ENCODE measurements at places on chromosomes 7 and 10.

- DNase-seq, result peak; percentile 2
These were observed 844.3 kb downstream of the CNTNAP2 start for GRCh38 chr7:146960773-146961391.

GRCh38 chr10:122882766-122883165, 3.4 kb upstream of the FAM24B start:
- DNase-seq, result no peak

- DNase-seq, result no peak
These were observed 19.1 kb upstream of the INPP5F start for GRCh38 chr10:119706521-119707278.

GRCh38 chr7:18575622-18576572, 80.3 kb downstream of the HDAC9 start:
- no peak for DNase-seq

DNA sequence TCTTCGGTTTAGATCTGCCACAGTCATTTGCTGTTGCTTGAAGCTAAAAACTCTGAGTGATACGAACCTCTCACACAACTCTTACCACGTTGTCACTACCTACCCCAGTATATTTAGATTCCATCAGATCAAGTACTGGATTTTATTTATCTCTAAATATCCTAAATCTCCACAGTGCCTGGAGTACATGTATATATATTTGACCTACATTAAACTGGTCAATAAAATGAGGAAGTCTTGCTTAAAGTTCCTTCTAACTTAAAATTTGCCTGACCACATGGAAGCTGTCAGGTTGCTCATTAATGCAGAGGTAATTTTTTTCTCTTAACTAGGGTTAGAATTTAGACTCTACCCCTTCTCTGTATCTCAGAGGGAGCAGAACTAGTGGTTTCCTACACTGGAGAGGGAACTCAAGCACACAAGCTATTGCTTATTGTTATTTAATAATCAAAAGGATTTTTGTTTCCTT, 3.1 kb upstream of the MACC1 start:
- no peak for DNase-seq

DNA sequence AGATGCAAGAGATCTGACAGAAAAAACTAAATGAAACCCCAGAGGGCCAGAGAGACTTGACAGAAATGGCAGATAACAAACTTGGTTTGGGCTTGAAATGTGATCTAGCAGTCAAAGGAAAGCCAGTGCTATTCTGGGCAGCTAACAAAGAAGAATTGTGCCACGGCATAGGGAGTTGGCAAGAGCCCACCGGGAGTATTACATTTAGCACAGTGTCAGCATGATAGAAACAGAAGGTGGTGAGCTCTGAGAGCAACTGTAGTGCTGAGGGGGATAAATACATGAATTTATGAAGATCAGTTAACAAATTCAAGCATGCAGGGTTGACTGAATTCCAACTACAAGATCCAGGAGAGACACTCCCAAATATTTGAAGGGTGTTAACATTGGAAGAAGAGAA, 91.1 kb downstream of the AHCYL2 start:
- peak; percentile 89 for DNase-seq

DNA sequence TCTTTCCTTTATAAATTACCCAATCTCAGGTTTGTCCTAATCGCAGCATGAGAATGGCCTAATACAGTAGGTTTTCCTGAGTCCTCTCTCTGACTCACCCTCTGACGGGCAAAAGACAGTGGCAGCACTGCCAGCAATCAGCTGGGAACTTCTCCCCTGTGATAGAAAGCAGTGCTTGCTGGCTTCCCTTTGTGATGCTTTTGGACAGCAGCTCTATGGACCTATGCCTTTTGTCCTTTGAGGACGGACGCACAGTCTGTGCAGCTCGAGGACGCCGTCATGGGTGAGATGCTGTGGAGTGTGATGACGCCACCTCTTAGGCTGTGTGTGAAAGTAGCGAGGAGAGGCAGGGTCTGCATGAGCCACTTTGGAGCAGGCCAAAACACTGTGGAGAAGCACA, 68.8 kb downstream of the KIAA1217 start:
- no peak for DNase-seq

- DNase-seq, result no peak
These were observed 37.5 kb downstream of the NET1 start for GRCh38 chr10:5449823-5450222.

DNA sequence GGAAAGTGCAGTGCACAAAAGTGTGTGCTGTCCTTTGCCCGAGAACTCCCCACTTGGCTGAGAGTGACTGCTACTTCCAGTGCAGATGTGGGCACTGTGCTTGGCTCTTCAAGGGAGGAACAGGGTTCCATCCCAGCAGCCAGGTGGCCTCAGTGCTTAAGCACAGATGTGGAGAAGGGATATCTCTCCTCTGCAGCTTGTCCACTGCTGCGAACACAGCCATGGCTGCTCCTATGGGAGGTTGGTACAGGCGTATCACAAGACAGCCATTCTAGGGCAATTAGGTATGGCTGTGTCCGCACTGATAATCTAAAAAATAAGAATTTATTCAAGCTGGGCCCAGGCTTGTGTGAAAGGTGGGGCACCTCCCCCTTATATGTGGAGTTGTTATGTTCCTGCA, 66.6 kb downstream of the GLCCI1 start:
- DNase-seq, result no peak

DNA sequence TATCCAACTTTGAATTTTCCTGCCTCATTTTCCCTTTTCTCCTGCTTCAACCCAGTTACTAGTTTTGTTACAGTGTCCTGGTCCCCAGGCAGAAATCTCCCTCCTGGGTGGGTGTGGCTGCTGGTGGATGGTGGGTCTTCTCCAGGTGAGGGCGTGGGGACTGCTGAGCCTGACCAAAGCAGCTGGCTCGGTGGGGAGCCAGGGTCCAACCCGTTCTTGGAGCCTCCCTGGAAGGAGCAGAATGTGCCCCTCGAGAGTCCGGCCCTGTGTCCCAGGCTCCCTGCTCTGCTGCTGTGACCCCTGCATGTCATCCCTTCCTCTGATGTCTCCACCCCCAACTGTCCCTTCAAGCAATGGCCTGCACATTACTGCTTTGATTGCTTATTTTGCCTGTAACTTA, 86.6 kb upstream of the TCERG1L start:
- DNase-seq, result no peak

- DNase-seq, result no peak
These were observed 50.1 kb downstream of the ITPRID1 start for GRCh38 chr7:31563951-31564350.

GRCh38 chr7:121269798-121270197, 59.0 kb upstream of the WNT16 start:
- no peak for DNase-seq

DNA sequence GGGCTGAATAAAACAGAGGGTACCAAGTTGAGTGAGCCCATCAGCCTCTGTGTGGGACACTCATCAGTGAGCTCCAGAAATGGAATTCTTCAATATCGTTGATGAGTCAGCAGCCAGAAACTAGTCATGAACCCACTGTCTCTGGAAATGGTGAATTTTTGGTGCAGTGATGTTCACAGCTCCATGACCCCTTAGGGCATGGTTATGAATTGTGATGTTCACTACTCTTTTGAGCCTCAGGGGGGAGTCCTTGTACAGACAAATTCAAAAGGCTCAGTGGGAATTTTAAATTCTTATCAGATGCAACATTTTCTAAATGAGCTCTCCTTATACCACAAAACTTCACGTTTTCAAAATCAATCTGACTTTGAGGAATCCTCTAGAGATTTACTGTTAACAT, 335.7 kb downstream of the PHTF2 start:
- DNase-seq, result peak; percentile 41

DNA sequence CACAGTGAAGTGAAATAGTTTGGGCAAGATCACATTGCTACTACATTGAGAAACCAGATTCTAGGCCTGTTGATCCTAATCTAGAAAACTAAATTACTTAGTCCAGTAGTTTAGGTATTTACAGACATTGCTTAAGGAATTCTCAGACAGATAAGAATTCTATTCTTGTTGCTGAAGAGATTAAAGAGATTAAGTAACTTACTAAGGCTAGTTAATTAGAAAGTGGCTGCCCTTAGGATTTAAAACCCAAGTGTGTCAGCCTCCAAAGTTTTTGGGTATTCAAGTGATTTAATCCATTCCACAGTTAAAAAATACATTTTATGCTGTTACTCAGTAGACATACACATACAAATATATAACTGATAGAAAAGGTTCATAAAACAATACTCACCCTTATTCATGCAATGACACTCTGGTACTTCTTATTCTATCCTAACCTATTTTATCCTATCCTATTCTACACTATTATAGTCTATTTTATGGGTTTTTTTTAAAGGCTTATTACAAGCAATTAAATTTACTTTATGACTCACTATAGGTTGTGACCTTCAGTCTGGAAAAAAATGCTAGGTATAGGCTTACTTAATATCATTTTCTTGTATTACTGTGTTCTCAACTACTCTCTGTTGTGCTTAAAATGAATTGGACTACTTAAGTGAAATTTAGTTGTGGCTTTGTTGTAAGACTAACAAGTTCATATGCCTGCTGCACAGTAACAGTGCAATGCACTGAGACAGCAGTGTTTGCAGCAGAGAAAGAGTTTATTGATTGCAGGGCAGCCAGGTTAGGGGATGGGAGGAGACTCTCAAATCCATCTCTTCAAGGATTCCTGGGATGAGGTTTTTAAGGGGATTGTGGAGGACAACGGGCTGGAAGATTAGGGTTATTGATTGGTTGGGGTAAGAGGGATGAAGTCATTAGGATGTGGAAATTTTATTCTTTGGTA, 10.7 kb downstream of the SPAM1 start:
- DNase-seq, result no peak

- no peak for DNase-seq
These were observed 374.6 kb downstream of the KIF20B start for GRCh38 chr10:90075995-90076394.

- DNase-seq, result no peak
These were observed 56.4 kb downstream of the SGMS1 start for GRCh38 chr10:50567384-50567783.

GRCh38 chr7:18498341-18498740, 2.8 kb downstream of the HDAC9 start:
- no peak for DNase-seq

DNA sequence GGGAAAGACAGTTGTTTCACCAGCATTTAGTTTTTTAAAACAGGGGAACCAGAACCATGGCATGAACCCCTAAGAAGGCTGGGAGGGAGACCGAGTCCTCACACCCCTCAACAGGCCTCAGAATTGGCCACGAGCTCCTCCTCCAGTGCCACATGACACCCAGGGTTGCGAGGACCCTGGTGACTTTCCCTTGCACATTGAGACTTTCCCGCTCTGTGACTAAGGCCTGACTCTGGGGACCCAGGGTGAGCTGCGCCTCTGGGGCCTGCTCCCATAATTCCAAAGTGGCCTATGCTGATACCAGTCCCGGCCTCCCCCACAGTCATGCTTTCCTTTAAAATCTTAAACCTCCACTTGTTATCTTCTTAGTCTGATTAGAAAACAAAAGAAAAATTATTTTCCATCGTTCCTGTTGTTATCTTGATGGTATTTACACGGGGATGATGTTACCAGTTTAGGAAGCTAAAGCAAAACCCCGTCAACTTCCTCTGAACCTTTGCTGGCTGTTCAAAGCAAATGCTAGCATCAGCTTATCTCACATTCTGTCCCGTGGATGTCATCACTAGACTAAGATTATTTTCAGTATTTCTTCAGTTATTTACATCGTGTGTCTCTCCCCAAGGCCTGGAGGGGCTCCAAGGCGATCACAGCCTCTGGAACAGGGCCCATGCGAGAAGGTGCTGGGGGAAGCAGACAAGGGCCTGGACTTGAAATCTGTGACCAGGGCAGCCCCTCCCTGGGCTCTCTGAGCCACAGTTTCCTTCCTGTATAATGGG, 42.1 kb downstream of the FAM53B start:
- no peak for DNase-seq

DNA sequence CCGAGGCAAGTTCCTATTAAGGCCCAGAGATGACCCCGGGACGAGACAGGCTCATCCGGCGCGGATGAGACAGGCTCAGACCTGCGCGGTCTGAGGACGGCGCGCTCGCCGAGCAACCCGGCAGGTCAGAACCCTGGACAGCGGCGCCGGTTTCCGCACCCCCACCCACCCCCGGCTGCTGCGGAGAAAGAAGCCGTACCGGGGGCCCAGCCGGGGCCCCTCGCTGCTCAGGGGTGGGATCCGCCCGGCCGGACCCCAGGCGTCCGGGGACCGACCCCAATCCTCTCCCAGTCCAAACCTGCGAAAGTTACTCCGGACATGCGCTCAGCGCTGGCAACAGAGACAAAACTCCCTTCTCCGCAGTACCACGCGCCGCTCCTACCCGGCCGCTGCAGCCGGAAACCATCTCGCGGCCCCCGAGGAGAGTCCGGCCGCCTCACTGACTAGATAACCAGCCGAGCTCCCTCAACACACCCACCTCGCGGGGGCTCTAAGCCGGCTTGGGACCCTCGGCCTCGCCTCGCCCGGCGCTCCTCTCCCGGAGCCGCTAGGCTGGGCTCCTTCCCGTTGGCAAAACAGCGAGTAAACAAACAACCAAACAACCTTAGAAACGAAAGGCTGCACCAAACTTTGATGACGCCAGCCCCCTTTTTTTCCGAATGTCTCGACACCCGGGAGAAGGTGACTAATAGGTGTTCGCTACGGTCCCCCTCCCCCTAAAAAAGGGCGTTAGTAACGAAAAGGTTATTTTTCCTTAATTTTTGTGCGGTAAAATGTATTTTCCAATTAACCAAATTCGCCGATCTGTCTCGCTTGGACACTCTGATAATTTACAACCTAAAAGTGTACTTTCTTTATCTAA, 2.3 kb upstream of the DRGX start:
- peak; percentile 8 for DNase-seq

DNA sequence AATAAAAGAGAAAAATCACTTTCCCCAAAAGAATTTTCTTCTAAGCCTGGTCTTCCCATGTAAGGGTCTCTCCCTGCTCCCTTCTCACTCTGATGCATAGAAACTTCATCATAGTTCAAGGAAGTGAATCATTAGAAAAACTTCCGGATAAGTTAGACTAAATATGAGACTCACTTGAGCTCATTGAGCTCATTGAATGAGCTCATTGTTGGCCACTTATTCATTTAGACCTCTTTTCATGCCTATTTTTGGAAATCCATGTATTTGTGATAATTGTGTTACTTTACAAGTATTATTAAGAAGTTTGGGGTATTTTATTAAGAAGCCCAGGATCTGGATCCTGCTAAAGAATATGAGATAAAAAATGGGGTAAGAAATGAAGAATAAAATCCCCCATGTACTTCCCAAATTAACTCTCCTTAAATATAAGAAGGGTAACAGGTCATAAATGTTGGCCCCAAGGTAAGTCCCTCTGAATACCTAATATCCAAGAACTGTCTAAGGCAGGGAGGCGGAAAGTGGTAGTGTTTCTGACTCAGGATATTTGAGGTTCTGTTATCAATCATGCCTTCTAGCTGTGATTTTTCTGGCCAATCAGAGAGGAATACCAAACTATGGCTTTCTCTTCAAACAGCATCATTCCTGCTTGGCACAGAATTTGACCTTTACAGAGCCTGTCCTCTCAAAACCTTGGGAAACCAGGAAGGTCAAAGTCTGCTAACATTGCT, 236.5 kb upstream of the PTN start:
- DNase-seq, result no peak
